CD4-positive, alpha-beta T cell treated with Interleukin-6 at 100 ng/mL for 8 hours (primary cell): ENCODE measurements at places on chromosomes 13 and 19.

DNA sequence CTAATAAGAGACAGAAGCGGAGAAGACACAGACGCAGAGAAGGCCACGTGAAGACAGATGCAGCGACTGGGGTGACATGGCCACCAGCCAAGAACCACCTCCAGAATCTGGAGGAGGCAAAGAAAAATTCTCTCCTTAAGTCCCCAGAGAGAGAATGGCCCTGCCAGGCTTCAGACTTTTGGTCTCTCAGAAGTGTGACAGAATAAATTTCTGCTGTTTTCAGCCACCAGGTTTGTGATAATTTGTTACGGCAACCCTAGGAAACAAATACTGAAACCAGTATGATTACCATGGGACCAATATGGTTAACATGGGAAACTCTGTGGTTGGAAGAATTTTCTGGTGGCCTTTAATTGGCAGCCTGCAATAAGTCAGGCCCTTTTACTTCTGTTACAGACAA, 63.9 kb upstream of the DOCK9 start:
- no peak for DNase-seq

- DNase-seq: no peak
These were observed 53.0 kb downstream of the TGDS start for GRCh38 chr13:94542917-94543316.

GRCh38 chr13:52842441-52842840, 6.0 kb downstream of the PCDH8 start:
- DNase-seq: no peak

DNA sequence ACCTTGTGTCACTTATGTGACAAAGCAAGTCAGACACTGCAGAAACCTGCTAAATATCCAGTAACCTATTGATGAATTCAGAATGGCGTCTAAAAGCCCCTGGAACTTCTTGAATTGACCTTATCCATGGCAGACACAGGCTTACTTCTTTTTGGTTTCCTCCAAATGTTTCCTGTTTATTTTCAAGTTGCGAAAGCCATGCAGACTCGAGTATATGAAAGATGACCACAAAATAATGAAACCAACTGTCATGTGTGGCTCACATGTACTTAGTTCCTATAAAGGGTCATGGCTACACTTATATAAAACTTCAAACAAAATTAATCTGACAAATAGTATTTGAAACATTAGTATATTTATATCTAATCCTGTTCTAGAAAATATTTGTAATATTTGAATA, 113.1 kb upstream of the FNDC3A start:
- no peak for DNase-seq

- DNase-seq: no peak
These were observed 59.7 kb upstream of the MTIF3 start for GRCh38 chr13:27510082-27510481.

DNA sequence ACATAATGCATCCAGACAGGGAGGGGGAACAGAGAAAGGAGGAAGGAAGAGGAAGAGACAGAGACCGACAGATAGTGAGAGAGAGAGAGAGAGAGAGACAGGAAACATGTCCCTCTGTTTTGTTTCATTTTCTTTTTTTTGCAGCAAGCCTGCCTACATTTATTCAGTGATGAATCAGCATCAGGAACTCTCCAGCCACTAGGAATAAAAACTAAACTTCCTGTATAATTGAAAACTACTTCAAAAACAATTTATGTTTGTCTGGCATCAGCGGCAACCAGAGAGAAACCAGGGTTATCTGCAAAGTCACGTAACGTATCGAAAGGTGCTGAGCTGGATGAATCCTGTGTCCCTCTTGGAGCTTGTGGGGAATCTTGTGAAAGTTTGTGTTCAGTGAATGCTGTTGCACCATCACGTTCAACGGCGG, 148.6 kb upstream of the SOX21 start:
- DNase-seq: no peak

DNA sequence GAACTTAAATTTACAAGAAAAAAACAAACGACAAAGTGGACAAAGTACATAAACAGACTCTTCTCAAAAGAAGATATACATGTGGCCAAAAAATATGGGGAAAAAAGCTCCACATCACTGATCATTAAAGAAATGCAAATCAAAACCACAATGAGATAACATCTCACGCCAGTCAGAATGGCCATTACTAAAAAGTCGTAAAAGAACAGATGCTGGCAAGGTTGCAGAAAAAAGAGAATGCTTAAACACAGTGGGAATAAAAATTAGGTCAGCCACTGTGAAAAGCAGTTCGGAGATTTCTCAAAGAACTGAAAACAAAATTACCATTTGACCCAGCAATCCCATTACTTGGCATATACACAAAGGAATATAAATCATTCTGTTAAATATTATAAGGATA, 132.7 kb downstream of the UGGT2 start:
- DNase-seq: no peak

DNA sequence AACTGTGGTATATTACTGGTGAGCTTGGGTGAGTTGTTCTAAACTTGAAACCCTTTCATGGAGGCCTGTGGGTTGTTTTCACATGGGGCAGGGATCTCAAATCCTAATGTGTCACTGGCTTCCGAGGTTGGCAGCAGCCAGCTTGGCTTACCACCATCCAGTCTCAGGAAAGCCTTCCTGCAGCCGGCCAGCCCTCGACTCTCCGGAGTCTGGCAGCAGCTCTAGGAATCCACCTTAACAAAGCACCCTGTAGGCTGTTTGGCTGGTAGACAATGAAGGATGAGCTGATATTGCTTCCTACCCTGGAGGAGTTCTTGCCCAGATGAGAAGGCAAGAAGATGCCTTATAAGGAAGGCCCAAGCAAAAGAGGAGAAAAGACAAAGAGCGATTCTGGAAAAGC, 188.3 kb downstream of the KLF12 start:
- DNase-seq: no peak

DNA sequence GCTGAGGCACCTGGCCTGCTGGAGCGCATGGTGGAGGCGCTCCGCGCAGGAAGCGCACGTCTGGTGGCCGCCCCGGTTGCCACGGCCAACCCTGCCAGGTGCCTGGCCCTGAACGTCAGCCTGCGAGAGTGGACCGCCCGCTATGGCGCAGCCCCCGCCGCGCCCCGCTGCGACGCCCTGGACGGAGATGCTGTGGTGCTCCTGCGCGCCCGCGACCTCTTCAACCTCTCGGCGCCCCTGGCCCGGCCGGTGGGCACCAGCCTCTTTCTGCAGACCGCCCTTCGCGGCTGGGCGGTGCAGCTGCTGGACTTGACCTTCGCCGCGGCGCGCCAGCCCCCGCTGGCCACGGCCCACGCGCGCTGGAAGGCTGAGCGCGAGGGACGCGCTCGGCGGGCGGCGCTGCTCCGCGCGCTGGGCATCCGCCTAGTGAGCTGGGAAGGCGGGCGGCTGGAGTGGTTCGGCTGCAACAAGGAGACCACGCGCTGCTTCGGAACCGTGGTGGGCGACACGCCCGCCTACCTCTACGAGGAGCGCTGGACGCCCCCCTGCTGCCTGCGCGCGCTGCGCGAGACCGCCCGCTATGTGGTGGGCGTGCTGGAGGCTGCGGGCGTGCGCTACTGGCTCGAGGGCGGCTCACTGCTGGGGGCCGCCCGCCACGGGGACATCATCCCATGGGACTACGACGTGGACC, 9.7 kb upstream of the STRN4 start:
- DNase-seq: no peak

DNA sequence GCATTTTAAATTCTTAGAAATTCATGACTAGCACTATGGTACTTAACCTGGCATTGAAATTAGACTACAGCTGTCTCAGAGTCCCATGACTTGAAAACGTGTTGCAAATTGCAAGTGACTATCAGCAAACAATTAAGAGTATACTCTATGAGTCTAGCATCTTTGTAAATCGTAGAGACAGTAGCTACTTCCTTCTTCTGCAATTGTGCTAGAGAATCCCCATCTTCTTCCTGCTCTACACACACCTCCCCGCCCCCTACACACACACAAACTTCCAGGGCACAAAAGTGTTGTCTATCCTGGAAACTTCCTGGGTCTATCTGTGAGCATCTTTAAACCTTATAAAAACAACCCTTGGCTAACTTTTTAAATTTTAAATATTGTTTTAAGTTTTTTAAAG, 35.2 kb upstream of the MIR17HG start:
- DNase-seq: no peak

DNA sequence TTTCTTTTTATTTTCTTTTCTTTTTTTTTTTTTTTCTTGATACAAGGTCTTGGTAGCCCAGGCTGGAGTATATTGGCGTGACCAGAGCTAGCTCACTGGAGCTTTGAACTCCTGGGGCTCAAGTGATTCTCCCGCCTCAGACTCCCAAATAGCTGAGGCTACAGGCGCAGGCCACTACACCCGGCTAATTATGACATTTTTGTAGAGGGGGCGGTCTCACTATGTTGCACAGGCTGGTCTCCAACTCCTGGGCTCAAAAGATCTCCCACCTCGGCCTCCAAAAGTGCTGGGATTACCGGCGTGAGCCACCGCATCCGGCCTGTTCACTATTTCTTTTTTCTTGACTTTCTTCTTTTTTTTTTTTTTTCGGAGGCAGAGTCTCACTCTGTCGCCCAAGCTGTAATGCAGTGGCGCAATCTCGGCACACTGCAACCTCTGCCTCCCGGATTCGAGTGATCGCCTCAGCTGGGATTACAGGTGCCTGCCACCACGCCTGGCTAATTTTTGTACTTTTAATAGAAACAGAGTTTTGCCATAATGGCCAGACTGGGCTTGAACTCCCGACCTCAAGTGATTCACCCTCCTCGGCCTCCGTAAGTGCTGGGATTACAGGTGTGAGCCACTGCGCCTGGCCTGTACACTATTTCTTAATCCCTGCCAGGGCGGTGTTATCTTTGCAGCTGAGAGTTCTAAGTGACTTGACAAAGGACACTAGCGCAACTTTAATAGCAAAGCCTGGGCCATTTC, 37.1 kb upstream of the LSM14A start:
- DNase-seq: no peak

GRCh38 chr19:37251308-37252229, 33.6 kb downstream of the ZNF383 start:
- peak; percentile 15 for DNase-seq
